Epithelial cell of proximal tubule (primary cell): ENCODE measurements at places on chromosomes 2 and 18.

GRCh38 chr2:101808006-101808562, 110.6 kb downstream of the MAP4K4 start:
- DNase-seq, result no peak

GRCh38 chr2:158458617-158458920, 1.8 kb downstream of the PKP4 start:
- no peak for DNase-seq

DNA sequence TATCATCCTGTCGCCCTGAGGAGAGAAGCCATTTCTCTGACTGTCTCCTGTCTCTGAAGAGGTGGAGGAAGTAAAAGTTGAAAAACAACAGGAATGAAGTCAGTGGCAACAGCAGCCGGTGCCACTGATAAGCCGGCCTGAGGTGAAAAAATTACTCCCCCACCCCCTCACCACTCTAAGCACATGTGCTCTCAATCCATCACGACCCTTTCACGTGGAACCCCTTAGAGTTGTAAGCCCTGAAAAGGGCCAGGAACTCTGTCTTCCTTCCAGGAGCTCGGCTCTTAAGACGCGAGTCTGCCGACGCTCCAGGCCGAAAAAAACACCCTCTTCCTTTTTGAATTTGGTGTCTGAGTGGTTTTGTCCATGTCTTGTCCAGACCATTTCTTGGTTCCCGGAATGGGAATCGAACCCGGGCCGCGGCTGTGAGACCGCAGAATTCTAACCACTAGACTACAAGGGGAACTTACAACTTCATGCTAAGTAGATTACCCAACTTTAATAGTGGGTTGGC, 40.7 kb upstream of the TRIM43 start:
- no peak for DNase-seq

- no peak for DNase-seq
These were observed 229.2 kb downstream of the C1D start for GRCh38 chr2:67833632-67834031.

- no peak for DNase-seq
These were observed 1.6 kb downstream of the PKDCC start for GRCh38 chr2:42049221-42050009.

DNA sequence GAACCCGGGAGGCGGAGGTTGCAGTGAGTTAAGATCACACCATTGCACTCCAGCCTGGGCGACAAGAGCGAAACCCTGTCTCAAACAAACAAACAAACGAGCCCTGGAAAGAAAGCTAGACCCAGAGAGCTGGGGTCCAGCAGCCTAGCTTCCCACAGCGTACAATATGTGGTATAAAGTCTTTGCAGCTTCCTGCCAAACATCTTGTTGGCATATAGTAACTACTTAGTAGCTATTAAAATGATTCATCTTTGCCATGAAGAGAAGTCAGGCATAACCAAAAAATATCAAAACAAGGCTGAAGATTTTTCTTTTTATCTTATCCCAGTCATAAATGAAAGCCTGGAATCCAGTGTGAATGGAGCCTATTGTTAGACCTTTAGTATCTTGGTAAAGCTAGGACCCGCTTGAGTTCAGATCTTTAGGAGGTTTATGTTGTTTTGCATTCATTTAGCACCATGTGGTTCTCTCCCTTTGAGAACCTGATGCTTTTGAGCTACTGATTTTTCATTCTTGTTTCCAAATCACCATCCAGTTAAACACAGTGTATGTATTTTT, 139.7 kb upstream of the NOSTRIN start:
- no peak for DNase-seq

DNA sequence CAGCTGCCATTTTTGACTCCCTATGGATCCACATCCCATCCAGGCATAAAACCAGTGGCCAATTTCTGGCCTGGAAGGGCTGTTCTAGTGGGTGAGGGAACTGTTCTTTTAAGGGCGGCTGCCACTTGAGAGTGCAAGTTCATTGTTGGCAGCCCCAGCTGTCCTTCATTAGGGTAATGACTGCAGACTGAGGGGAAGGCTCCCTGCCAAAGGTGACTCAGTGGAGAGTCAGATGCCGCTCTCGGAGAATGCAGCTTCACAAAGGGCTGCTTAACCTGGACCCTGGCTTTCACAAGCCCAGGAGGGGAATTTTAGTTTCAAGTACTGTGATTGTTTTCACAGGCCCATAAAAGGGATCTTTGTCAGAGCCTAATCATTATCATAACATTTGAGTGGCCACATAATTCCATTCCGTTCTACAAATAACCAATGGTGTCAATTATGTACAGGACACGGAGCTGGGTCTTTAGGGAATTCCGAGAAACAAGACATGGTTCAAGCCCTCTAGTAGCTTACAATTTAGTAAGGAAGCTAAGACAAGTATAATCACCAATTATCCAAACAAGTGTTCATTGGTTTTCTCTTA, 235.7 kb downstream of the CDCA7 start:
- peak; percentile 98 for DNase-seq

DNA sequence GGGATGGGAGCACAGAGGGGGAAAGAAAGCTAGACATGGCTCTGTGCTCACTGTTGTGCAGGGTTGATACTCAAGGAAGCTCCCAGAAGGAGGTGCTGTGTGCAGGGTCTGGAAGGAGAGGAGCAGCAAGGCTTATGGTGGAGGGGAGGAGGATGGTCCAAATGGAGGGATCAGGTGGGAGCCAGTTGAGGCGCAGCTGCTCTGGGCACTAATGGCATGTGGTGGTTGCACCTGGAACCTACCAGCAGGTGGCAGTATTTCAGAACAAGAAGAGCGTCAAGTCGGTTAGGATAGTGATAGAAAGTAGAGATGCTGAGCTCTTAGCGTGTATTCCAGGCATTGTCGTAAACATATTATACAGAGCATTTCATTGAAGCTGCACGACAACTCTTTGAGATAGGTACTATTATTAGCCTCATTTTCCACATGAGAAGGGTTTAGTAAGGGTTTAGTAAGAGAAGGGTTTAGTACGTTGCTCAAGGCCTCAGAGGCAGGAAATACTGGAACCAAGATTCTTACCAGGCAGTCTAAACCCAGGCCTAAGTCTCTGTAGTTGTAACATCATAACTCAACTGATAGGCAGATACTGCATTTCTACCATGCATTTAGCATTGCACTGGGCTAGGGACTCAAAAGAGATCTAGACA, 223.7 kb downstream of the CYP26B1 start:
- peak; percentile 20 for DNase-seq

GRCh38 chr18:24662412-24662821, 202.0 kb downstream of the HRH4 start:
- DNase-seq, result no peak

GRCh38 chr2:98775146-98775986, 44.4 kb upstream of the MGAT4A start:
- DNase-seq, result no peak

GRCh38 chr2:72623481-72623880, 202.4 kb downstream of the EXOC6B start:
- peak; percentile 2 for DNase-seq

DNA sequence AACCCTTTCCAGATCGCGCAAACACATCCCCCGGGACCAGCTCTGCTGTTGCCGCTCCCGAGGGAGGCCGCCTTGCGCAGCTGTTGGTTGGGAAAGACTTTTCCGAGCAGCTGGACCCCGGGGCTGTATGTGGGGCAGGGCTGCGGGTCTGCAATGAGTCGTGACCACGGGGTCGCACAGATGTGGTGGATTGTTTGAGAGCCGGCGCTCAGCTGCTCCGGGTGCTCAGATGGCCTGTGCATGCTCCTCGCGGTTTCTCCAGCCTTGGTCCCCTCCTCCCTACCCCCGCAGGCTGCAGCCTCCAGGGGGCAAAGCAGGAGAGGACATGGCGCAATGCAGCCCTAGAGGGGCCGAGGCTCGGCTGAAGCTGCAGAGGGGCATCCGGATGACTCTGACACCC, 105.2 kb upstream of the OTOS start:
- no peak for DNase-seq

- no peak for DNase-seq
These were observed 54.2 kb upstream of the ID2 start for GRCh38 chr2:8627692-8628085.

GRCh38 chr2:205482399-205483081, 199.8 kb upstream of the NRP2 start:
- no peak for DNase-seq

DNA sequence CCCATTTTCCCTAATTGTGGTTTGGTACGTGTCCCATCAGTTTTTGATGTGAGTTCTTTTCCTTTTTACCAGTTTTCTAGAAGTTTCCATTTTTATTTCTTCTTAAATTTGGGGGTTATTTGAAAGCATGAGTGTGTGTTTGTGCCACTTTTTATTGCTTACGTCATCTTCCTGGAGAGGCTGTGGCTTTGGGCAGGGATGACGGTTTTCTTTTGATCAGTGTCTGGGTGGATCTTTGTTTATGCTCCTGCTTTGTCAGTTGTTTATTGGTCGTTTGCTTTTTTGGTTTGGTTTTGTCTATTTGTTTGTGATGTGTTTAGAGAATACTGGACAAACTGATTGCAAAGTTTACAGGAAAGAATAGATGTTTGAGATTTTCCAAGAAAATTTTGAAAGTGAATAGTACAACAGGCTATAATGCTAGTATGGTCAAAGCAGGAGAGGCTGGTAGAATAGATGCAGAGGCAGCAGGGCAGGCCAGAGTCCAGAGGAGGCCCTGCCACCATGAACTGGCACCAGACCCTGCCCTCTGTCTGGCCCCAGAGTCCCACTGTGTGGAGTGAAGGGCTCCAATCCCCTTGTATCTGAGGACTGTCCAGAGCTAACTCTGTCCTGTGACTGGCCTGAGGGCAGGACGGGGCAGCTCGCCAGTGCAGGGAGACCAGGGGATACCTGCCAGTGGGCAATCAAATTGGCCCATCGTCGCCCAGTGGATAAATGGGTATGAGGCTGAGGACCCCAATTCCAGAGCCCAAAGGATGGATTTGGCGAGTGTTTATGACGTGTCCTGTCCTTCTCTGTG, 23.4 kb upstream of the SNED1 start:
- no peak for DNase-seq

GRCh38 chr2:37340637-37341036, 3.8 kb upstream of the QPCT start:
- no peak for DNase-seq

DNA sequence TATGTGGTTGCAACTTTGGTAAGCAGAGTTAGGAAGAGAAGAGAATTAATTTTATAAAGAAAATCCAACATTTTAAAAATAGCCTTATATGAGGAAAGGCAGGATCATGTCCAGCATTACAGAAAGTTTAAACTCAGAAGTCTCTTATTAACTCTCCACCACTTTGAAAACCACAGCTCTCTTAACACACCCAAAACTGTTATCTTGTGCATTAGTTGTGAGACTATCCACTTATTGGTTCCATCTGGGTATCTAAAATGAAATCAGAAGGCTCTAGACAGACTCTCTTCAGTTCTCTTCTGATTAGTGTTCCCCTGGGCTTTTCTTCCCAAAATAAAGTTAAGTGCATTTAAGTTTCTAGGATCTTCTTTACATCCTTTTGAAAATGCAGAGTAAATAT, 251.5 kb downstream of the TXNL1 start:
- DNase-seq, result no peak

GRCh38 chr2:55418072-55418471, 1.6 kb downstream of the CCDC88A start:
- no peak for DNase-seq

GRCh38 chr2:239227661-239228371, 173.0 kb downstream of the HDAC4 start:
- no peak for DNase-seq

- no peak for DNase-seq
These were observed 139.1 kb downstream of the MEP1B start for GRCh38 chr18:32328974-32329373.

DNA sequence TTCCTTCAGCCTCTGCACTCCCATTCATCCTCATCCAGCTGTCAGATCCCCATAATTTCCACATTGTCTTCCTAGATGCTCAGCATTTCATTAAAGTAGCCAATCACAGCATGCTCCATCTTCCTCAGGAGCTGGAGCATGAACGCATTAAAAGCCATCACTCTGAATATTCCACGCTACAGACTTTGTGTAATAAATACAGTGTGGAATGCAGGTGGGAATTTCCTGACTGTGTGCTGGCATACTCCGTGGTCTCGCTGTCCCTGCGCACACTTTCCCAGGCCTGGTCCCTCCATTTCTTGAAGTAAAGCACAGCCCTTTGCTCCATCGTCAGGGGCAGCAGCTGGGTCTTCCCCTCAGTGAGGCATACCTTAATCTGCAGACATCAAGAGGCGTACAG, 123.7 kb upstream of the NCK2 start:
- DNase-seq, result no peak

GRCh38 chr18:52367953-52368742, 28.2 kb downstream of the DCC start:
- DNase-seq, result no peak

DNA sequence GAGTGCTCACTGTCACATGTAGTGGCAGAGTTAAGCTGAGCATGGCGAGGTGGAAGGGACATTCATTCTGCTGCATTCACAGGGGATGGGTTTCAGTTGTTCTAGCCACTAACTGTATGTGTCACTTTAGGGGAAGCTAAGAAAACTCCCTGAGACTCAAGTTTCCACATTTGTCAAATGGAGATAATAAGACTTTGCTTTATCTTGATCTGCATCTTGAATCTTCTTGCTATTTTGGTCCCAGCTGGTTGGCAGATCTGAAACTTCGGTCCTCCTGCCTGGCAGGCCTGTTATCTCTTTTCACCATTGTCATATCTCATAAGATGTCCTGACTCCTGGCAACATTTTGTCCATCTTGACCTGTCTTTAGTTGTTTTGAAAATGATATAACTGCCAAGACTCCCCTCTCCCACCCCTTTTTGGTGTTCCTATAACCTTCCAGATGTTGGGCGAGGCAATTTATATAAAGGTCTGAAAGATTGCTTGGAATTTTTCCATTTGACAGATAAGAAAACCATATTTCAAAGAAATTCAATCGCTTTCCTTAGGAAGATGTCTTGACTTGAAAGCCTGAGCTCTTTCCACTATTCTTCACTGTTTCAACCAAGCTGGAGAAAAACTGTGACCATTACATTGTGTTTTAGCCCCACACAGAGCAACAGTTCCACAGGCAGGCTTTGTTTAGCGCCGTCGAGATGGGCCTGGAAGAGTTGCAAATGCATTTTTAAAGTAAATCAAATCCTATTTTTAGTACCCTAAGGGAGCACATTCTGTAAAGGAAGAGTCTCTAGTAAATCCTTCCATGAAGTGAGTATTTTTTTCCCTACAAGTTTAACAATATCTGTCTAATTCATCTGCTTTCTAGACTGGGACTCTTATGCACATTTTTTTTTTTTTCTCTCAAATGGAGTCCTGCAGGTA, 33.4 kb downstream of the MYCN start:
- no peak for DNase-seq

DNA sequence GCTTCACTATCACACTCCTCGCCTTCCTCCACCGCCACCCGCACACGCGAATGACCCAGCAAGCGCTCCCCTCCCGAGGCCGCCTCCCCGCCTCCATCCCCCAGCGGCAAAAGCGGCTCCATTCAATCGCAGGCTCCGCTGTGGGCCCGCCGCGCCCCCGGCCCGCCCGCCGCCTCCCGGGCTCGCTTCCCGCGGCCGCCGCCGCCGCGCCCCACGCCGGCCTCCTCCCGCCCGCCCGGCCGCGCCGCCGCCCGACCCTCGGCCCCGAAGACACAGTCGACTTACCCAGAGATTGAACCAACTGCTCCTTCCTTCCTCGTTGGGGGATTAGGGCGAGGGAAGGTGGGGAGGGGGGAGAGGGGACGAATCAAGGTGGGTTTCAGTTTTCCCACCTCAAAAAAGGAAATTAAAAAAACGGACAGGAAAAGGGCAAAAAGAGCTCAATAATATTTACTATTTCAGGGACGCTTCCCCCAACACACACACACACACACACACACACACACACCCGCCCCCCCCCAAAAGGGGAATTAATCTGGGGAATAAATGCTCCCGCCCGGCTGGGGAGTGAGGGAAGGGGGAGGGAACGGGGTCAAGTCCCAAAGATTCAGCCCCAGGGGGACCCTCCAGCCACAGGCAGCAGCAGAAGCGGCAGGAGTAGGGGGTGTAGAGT, 743 bp downstream of the XPO1 start:
- no peak for DNase-seq

- no peak for DNase-seq
These were observed 17.1 kb upstream of the ZNF532 start for GRCh38 chr18:58847383-58848071.
